ENCODE measurements at places on chromosomes 2 and 18.
A peak's percentile ranks its signal among the peaks of the same experiment; 100 is the strongest.

DNA sequence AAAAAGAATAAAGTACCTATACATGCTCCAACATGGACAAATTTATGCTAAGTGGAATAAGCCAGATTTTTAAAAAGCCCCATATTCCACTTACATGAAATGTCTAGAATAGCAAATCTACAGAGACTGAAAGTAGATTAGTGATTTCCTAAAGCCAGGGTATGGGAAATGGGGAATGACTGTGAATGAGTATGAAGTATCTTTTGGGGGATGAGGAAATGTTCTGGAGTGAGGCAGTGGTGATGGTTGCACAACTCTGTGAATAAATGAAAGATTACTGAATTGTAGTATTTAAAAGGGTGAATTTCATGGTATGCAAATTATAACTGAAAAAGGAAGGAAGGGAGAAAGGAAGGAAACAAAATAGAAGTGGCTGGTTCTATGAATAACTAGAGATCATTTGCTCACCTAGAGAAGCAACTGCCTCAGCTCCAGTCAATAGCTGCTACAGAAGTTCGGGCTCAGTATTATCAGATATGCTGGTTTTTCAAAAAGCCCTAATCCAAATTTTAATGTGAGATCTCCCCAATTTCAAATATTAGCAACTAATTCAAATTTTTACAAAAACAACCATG lies 39.3 kb downstream of the MAP3K2 start:
- no peak for DNase-seq

DNA sequence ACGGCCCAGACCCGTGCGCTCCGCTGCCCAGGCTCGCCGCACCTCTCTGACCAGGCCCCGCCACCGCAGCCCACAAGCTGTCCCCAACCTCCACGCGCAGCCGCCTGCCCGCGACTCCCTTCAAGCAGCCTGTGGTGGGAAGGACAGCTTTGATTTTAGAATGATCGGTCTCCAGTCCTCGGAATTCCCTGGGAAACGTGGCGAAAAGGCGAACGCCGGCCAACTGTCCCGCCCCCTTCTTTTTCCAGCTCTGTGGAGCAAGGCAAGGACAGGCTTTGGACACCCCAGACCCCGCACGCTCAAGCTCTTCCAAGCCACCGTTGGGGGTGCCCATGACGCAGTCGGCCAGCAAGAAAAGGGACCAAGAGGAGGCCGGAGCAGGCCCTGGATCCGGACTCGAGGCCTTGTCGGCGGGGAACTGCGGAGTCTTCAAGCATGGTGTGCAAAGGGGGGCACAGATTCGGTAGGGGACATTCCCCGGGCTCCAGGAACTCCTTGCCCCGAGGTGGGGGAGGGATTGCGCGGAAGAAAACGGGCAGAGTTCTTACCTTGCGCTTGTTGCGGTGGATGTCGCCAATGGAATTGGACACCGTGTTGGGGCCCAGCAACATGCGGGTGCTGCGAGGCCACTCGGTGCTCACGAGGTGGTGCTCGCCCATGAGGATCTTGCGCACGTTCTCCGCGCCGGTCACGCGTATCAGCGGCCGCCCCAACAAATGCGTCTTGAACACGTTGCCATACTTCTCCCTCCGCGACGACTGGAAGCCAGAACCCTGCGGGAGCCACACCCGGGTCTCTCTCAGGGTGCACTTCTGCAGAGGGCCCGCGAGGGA lies 4.0 kb downstream of the CYP26B1 start:
- DNase-seq = no peak

DNA sequence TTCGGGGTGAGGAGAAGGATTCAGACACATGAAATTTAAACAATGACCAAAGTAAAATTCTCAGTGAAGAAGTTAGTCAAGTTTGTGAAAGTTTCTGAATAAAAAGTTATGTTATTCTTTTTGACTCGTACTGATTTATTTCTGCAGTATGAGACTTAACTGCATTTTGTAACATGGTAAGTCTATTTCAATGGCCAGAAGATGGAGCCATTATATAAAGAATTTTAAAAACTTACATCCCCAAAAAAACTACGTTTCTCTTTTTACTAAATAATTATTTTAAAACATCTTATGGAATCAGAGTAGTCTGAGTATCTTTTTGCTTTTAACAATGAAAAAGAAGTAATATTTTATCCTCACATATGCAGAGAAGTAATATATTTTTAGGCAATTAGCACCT lies 51.4 kb upstream of the SCN1A start:
- DNase-seq = no peak

DNA sequence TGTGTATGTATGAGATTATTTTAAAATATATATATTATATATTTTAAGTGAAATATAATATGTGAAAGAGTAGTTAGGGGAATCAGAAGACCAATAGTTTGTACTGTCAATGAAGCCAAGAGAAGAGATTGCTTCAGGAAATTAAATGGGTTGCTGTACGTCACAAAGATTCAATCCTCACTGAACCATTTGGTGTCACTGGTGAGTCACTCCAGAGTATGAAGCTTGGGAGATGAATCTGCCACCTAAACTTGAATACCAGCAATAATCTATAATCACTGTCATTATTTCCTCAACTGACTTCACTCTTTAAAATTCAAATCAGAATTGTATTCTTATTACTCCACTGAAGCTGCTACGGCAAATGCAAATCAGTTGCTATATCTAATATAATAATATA lies 41.9 kb upstream of the SCN9A start:
- DNase-seq = no peak

DNA sequence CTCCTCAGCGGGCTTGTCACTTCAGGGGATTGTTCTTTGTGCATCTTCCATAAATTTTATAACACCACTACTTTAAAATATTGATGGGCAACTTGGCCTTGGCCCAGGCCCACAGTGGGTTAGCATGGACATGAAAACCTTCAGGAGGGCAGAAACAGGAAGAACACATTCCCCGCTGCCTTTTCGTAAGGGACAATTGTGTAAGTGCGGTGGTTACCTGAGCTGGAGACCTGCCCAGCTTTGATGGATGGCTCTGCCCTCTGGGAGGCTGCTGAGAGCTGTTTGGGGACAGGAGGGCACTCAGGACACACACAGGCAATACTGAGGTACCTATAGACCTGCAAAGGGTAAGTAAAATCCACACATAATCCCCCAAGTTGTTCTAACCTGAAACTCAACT lies 46.8 kb downstream of the FECH start:
- DNase-seq = no peak

DNA sequence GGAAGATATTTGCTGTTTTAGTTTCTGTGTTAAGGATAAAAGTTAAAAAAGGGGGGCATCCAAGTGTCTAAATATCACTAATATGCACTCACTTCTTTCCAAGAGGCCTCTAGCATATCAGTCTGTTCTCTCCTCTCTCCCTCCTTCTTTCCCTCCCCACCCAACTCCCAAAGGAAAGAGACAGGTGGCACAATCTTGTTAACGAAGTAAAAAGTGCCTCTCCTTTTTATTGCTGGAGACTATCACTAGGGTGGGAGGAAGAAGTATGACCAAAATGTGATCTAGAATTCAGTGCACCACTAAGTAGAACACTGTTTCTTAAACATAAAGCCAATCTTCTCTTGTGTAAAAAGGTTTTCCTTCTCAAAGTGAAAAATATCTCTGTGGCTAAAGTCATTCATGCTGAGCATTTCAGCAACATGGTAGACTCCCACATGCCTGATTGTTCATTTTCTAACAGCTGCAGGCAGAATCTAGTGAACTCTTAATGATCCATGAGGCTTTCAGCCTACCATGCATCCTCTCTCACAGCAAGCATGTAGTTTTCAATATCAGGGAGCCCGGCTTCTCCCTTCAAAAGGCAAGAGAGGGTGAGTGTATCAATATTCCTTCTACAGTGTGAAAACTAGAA lies 39.5 kb downstream of the RNU4ATAC start:
- no peak for DNase-seq

- no peak for DNase-seq
Measured at GRCh38 chr18:10061566-10062140, 147.8 kb downstream of the VAPA start.

GRCh38 chr2:193584522-193584938 lies 1389.8 kb upstream of the TMEFF2 start:
- no peak for DNase-seq

DNA sequence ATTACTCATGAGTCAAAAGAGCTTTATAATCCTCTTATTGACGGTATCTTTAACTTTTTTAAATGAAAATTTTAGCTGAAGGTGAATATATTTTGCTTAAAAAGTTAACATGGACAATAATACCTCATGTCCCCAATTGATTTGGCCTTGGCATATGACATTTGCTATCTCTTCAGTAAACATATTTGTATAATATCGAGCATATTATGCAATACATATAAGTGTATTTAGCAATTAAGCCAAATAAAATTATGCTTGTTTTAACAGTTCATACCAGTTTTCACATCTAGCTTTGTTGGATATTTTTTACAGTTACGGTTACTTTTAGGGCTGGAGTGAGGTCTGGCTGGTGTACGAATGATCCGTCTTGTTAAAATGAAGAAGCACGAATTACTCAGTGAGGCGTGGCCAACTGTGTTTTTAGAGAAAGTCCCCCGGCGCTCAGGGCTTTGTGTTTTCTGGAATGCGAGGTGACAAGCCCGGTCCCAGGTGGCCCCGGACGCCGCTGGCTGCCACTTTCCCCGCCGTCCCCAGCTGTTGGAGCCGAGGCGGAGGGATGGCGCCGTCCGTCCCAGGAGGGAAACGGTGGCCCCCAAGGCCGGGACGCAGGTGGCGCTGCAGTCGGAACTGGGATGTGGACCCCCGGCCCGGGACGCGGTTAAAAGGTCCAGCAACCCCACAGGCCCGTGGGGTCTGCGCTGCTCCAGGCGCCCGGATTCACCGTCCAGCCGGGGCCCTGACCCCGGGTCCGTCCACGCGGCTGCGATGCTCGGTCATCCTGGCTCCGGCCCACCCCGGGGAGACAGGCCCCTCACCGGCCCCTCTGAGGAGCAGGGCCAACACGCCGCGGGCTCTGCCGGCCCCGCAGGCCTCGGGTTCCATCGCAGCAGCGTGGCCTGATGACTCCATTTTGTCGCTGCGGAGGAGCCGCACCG lies 41.3 kb downstream of the TMEM18 start:
- no peak for DNase-seq

GRCh38 chr2:40260437-40260836 lies 191.5 kb downstream of the SLC8A1 start:
- DNase-seq = no peak

DNA sequence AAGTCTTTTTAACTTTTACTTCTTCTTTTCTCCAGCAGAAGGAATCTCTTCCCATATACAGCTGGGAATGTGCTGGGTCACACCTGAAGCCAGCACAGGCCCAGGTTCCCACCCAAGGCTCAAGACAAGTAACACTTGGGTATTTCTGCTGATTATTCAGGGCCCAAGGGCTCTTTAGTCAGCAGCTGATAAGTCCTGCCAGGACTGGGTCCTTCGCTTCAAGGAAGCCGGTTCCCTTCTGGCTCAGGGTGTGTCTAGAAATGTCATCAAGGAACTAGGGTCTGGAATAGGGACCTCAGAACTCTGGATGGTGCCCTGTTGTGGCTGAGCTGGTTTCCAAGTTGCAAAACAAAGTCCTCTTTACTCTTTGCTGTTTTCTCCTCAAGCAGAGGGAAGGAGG lies 27.0 kb upstream of the SERPINB2 start:
- no peak for DNase-seq

DNA sequence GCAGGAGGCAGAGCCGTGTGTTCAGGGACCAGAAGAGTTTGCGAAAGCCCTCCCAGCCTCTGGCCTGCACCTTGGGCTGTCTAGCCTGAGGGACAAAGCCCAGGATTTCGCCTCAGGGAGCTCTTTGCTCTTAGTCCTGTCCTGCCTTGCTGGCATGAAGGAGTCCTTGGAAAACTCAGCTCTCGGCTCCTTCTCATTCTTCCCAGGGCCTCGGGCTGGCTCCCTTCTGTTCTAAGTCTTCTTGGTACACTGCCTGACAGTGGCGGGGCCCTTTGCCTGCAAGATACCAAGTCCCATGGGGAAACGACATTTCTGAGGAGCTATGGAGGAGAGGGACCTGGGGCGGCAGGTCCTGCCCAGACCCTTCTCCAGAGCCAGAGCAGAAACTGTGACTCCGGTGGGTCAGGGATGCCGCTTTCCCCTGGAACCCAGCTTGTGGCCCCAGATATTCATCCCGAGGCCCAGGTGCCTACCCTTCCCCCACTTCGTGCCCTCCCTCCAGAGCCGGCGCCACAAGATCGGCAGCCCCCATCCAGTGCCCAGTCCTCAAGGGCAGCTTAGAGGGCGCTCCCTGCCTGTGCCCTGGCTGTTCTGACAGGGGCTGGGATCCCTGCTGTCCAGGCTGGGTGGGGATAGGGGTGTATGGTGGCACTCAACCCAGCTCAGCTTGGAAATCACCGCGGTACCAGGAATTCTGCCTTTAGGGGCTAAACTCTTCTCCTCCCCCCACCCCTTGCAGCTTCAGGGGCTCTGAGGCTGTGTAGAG lies 5.5 kb upstream of the CYP26B1 start:
- no peak for DNase-seq

- DNase-seq = no peak
Measured at GRCh38 chr2:186977433-186978045, 128.6 kb upstream of the ZSWIM2 start.

DNA sequence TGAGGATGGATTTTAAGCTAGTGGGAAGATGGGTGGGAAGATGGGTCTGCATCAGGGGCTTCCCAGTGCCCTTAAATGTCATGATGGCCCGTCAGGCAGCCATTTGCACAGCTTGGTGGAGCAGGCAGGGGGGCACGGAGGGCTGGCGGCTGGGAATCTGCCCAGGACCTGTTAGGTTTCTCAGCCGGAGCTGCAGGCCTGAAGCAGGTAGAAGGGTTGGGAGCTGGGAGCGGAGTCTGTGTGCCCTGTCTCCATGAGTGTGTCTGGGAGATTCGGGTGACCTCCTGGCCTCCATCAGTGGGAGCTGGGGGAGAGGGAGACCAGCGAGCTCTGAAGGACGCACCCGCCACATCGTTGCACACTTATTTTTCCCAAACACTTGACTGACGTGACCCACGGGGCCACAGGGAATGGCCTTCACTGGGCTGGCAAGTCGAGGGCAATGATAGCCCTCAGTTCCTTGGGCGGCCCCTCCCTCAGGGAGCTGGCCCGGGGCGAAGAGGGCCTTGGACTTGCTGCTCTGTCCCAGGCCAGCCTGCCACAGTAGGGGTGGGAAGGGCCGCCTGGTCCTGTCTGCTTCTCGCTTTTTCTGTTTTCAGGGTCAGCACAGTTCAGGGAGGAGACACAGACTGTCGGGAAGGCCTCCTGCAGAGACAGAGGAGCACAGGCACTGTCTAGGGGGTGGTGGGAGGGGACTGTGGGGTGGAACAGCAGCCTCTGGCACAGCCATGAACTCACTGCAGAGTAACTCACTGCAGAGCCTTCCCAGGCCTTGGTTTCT lies 236.8 kb downstream of the ZBTB7C start:
- DNase-seq = no peak

- no peak for DNase-seq
Measured at GRCh38 chr2:211162911-211163310, 606.5 kb downstream of the CPS1 start.

DNA sequence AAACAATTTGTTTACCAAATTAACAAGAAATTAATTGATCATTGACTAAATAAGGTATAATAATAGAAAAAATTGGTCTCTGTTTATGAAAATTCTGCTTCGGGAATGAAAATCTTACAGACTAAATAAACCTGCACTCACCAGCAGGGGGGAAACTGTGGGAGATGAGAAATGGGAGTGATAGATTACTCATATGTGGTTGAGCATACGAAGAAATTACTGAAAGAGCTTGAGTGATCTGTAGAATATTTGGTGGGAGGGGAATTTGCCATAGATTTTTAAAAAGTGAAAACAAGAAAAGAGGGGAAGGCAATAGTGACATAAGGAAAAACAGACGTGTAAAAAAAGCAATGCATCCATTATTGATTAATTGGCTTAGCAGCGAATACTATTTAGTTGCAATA lies 2.2 kb downstream of the HMSD start:
- DNase-seq = peak; percentile 64

- DNase-seq = no peak
Measured at GRCh38 chr2:241081643-241082340, 20.3 kb downstream of the MTERF4 start.

- no peak for DNase-seq
Measured at GRCh38 chr2:229410946-229411345, 139.9 kb upstream of the PID1 start.

Measured in activated CD4-positive, alpha-beta T cell treated with anti-CD3 and anti-CD28 coated beads for 36 hours (primary cell).